Colonic mucosa (tissue), 4 donors: ENCODE measurements at places on chromosomes 11 and 22. TPM values are rescaled to one million over a fixed set of nuclear protein-coding genes. Genes with fewer than 3 reads are reported as not detected.

The SYT12 gene
- 3.4 TPM for total RNA-seq

The MS4A3 gene
- total RNA-seq: not detected

The MS4A4A gene
- 5.6 TPM for total RNA-seq

The SCGB1C1 gene
- total RNA-seq: not detected

The OR8A1 gene
- not detected for total RNA-seq

The KIRREL3 gene
- 0.64 TPM for total RNA-seq

The SYT7 gene
- total RNA-seq: 8.5 TPM

The JAML gene
- 12.0 TPM for total RNA-seq

The MPPED1 gene
- not detected for total RNA-seq

The OR5M11 gene
- total RNA-seq: not detected

The DESI1 gene
- 32.1 TPM for total RNA-seq

DNA sequence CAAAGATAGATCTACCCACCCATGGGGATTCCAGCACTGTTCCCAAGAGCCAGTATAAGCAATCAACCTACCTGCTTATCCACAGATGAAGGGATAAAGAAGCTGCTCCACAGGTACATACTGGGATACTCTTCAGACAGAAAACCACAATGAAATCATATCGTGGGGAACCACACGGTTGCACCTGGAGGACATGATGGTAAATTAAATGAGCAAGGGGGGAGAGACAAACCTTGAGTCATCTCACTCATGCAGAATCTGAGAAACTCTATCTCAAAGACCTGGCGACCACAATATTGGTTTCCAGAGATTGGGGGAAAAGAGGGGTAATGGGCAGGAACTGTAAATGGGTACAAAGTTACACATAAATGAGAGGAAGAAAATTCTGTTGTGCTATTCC is 14.5 kb downstream of the RGL4 start:
- no peak overlapping the region for H3K27ac ChIP-seq
- no peak for DNase-seq
- H3K4me3 ChIP-seq: no peak overlapping the region
- H3K27me3 ChIP-seq: no peaks in the 10 kb centered on the region
- peaks cover 4% of the 10 kb centered on the region for H3K36me3 ChIP-seq

- H3K27ac ChIP-seq: no peak overlapping the region
- no peaks in the 10 kb centered on the region for H3K36me3 ChIP-seq
Measured at GRCh38 chr22:38114484-38115398, 4.3 kb upstream of the BAIAP2L2 start.

GRCh38 chr22:49590851-49591445 is 236.7 kb downstream of the BRD1 start:
- H3K27ac ChIP-seq: no peak overlapping the region
- no peaks in the 10 kb centered on the region for H3K36me3 ChIP-seq
- DNase-seq: no peak
- no peaks in the 10 kb centered on the region for H3K4me1 ChIP-seq

GRCh38 chr11:86196085-86196696 is 48.4 kb upstream of the EED start:
- H3K27me3 ChIP-seq: no peaks in the 10 kb centered on the region
- no peak overlapping the region for H3K27ac ChIP-seq
- H3K4me1 ChIP-seq: no peaks in the 10 kb centered on the region
- no peak overlapping the region for H3K4me3 ChIP-seq
- no peaks in the 10 kb centered on the region for H3K36me3 ChIP-seq
- DNase-seq: no peak

DNA sequence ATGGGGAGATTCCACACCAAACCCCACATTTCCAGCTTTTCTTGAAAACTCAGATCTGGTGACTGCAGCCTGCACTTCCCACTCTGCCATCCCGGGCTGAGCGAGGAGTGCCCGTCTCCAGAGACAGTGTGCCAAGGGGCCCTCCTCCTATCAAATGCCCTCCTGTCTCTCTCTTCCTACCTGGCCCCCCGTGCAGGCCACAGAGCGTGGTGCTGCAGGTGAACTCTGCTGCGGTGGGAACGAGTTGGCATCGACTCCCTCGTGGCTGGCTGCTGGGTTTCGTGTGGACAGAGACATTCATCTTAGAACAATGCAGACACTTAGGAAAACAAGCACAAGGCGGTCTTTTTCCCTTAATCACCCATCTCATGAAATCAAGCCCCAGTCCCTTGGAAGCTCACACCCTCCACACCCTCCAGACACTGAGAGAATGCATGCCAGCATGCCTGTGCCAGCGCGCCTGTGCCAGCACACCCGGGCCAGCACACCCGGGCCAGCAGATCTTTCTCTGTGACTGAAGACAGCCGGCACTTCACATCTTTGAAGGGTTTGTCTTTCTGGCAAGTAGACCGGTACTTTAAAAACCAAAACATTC is 65.0 kb downstream of the PARVB start:
- DNase-seq: no peak
- no peaks in the 10 kb centered on the region for H3K4me1 ChIP-seq
- H3K27me3 ChIP-seq: no peaks in the 10 kb centered on the region

GRCh38 chr22:43004362-43005035 is 10.4 kb downstream of the PACSIN2 start:
- peak; percentile 67 for DNase-seq
- H3K4me1 ChIP-seq: peaks cover 40% of the 10 kb centered on the region
- no peaks in the 10 kb centered on the region for H3K36me3 ChIP-seq
- H3K27me3 ChIP-seq: no peaks in the 10 kb centered on the region
- H3K27ac ChIP-seq: peak overlapping the region; percentile 54

- no peak overlapping the region for H3K4me3 ChIP-seq
- H3K36me3 ChIP-seq: no peaks in the 10 kb centered on the region
- H3K27me3 ChIP-seq: no peaks in the 10 kb centered on the region
- DNase-seq: peak; percentile 46
Measured at GRCh38 chr22:42172773-42173172, 42.2 kb upstream of the CYP2D6 start.

GRCh38 chr11:112235750-112236390 is 9.6 kb downstream of the PTS start:
- peaks cover 7% of the 10 kb centered on the region for H3K36me3 ChIP-seq
- no peaks in the 10 kb centered on the region for H3K27me3 ChIP-seq
- H3K27ac ChIP-seq: no peak overlapping the region
- no peak overlapping the region for H3K4me3 ChIP-seq

- DNase-seq: no peak
- peaks cover 16% of the 10 kb centered on the region for H3K36me3 ChIP-seq
- no peak overlapping the region for H3K27ac ChIP-seq
Measured at GRCh38 chr11:1292644-1293618, 16.5 kb downstream of the TOLLIP start.

DNA sequence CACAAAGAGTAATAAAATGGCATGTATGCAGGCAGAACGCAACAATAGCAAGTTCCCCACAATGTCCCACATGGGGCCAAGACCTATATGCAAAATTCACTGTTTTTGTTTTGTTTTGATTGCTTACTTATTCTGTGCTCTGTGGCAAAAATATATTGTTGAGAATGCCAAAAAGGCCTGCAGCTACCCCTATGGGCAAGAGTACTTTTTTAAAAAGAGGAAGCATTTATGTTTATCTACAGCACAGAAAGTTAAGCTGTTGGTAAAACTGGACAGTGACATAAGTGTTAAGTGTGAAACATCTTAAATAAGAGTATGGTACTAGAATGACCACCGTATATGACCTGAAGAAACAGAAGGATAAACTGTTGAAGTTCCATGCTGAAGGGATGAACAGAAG is 301.9 kb upstream of the ZC3H12C start:
- H3K4me3 ChIP-seq: no peak overlapping the region
- no peaks in the 10 kb centered on the region for H3K4me1 ChIP-seq
- H3K27ac ChIP-seq: no peak overlapping the region
- no peaks in the 10 kb centered on the region for H3K36me3 ChIP-seq

DNA sequence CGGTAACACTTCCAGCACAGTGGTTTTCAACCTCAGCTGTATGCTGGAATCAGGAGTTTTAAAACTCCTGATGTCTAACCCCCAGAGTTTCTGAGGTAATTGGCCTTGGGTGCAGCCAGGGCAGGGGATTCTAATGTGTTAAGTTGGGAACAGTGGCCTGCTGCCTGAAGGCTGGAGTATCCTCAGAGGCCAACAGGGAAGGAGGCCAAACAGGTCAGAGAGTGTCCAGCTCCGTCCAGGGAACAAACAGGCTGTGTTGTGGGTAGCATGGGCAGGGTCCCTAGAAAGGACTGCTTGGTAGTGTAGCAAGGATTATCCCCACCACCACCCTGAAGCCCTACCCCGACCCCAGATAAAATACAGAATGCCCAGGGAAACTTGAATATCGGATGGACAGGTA is 10.8 kb upstream of the DAGLA start:
- H3K36me3 ChIP-seq: no peaks in the 10 kb centered on the region
- no peak for DNase-seq
- H3K4me1 ChIP-seq: no peaks in the 10 kb centered on the region
- no peak overlapping the region for H3K27ac ChIP-seq
- H3K4me3 ChIP-seq: no peak overlapping the region

GRCh38 chr22:45226503-45227186 is 14.0 kb downstream of the KIAA0930 start:
- no peak overlapping the region for H3K4me3 ChIP-seq
- peaks cover 3% of the 10 kb centered on the region for H3K4me1 ChIP-seq
- H3K36me3 ChIP-seq: no peaks in the 10 kb centered on the region
- no peak overlapping the region for H3K27ac ChIP-seq

DNA sequence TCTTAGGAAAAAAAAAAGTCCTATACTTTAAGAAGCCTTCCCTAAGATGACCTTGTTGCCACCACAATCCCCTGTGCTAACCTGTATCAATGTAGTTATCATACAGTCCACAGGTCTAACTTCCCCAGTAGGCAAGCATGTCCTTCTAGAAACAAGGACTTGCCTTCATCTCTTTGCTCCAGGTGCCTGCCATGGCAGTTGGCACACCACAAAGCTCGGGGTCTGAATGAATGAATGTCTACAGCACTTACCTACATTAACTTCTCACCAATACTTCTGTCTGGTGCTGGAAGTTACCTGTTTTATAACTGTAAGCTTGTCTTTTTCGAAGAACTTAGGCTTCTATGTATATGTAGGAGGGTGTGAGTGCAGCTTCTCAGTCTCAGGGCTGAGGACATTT is 23.4 kb downstream of the CLPB start:
- H3K27me3 ChIP-seq: no peaks in the 10 kb centered on the region
- peaks cover 4% of the 10 kb centered on the region for H3K4me1 ChIP-seq
- no peak overlapping the region for H3K27ac ChIP-seq
- no peak overlapping the region for H3K4me3 ChIP-seq
- H3K36me3 ChIP-seq: no peaks in the 10 kb centered on the region

DNA sequence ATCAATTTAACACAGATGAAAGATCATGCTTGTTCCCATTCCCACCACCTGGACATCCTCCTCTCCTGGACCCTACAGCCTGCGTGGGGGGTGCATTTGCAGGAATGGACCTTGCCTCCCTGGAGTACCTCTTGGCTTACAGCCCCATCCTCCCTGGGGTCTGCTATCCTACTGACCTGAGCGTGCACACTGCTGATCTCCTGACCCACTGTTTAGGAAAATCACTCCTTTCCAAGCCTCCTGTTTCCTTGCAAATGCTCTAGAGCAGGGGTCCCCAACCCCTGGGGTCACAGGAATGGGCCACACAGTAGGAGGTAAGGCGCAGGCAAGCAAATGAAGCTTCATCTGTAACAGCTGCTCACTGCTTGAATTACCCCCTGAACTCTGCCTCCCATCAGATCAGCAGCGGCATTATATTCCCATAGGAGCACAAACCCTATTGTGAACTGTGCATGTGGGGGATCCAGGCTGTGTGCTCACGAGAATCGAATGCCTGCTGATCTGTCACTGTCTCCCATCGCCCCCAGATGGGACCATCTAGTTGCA is 88.2 kb upstream of the SEPTIN5 start:
- DNase-seq: no peak
- H3K27me3 ChIP-seq: no peaks in the 10 kb centered on the region
- no peaks in the 10 kb centered on the region for H3K36me3 ChIP-seq

GRCh38 chr11:20672575-20672974 is 3.2 kb downstream of the NELL1 start:
- no peak overlapping the region for H3K27ac ChIP-seq
- no peak for DNase-seq
- H3K4me3 ChIP-seq: no peak overlapping the region
- H3K36me3 ChIP-seq: no peaks in the 10 kb centered on the region

- no peaks in the 10 kb centered on the region for H3K36me3 ChIP-seq
- H3K4me1 ChIP-seq: no peaks in the 10 kb centered on the region
- H3K27me3 ChIP-seq: no peaks in the 10 kb centered on the region
Measured at GRCh38 chr11:110858547-110858921, 146.3 kb upstream of the ARHGAP20 start.

GRCh38 chr22:23639661-23640060 is 7.5 kb upstream of the DRICH1 start:
- no peaks in the 10 kb centered on the region for H3K27me3 ChIP-seq
- H3K36me3 ChIP-seq: no peaks in the 10 kb centered on the region
- H3K27ac ChIP-seq: no peak overlapping the region
- no peak for DNase-seq
- H3K4me1 ChIP-seq: no peaks in the 10 kb centered on the region
- H3K4me3 ChIP-seq: no peak overlapping the region

DNA sequence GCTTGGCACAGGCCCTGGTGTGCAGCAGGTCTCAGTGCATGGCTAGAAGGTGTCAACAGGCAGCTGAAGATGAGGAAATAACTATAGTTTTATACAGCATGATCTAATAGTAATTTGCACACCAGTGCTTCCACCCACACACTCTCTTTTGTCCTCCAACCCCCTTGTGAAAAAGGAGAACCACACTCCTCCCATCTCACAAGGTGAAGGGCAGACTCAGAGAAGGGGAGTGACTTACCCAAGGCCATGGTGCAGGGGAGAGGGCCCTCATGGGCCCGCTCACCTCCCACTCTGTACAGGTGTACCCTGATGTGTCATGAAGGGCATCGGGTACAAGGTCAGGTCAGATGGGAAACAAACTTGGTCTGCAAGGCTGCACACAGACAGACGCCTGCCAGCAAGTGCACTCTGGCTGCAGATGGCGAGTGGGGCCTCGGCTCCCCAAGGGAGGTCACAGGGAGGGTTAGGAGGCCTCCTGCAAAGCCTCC is 53.4 kb downstream of the DGCR2 start:
- H3K27me3 ChIP-seq: no peaks in the 10 kb centered on the region
- no peak for DNase-seq
- no peaks in the 10 kb centered on the region for H3K4me1 ChIP-seq
- H3K4me3 ChIP-seq: no peak overlapping the region

DNA sequence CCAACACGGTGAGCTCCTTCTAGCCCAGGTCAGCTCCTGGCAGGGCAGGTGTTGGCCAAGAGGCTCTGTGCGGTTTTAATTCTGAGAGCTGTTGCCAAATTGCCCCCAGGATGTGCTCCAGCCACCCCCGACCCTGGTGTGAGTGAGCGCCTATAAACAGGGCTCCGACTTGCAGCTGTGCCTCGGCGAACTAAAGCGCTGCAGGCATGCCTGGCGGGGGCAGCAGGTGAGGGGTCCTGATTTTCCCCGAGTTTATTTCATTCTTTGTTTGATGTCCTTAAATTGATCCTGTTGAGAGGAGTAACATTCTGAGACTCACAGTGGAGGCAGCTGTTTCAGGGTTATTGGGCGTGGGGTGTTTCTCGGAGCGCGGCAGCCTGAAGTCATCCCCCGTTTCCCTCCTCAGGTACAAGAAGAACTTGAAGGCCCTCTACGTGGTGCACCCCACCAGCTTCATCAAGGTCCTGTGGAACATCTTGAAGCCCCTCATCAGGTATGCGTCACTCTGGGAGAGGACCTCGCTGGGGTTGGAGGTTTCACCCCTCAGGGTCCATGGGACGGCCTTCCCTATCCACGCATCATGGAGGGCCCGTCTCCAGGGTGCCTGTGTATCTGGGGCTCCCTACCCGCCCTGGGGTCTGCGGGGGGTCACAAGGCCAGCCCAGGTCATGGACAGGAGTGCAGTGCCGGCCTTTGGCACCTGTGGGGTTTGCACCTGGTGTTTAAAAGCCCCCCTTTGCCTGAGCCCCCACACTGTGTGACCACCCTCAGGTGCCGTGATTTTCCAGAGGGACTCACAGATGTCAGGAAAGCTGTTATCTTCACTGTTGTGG is 62.1 kb downstream of the ARHGAP8 start:
- no peaks in the 10 kb centered on the region for H3K36me3 ChIP-seq
- no peak overlapping the region for H3K27ac ChIP-seq
- no peaks in the 10 kb centered on the region for H3K27me3 ChIP-seq
- H3K4me1 ChIP-seq: no peaks in the 10 kb centered on the region
- no peak overlapping the region for H3K4me3 ChIP-seq
